ENCODE measurements at places on chromosomes 4 and X.

DNA sequence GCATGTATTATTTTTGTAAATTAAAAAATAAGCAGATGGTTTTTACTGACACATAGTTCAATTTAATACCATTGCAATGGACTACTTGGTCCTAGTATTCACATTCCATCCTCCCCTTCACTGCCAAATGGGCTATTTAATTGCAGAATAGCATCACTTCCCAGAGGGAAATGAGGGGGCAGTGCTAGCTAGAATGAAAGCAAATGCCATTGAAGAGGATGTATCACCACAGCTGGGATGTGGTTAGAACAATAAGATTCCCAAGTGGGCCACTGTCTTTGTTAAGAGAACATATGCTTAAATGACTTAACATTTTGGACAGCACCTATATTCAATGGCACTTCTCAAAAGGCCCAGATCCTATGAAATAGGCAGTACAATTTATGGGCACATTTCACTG is 224.7 kb downstream of the RBMX2 start:
- DNase-seq, result no peak

GRCh38 chr4:65580551-65580950 is 89.7 kb downstream of the EPHA5 start:
- no peak for DNase-seq

DNA sequence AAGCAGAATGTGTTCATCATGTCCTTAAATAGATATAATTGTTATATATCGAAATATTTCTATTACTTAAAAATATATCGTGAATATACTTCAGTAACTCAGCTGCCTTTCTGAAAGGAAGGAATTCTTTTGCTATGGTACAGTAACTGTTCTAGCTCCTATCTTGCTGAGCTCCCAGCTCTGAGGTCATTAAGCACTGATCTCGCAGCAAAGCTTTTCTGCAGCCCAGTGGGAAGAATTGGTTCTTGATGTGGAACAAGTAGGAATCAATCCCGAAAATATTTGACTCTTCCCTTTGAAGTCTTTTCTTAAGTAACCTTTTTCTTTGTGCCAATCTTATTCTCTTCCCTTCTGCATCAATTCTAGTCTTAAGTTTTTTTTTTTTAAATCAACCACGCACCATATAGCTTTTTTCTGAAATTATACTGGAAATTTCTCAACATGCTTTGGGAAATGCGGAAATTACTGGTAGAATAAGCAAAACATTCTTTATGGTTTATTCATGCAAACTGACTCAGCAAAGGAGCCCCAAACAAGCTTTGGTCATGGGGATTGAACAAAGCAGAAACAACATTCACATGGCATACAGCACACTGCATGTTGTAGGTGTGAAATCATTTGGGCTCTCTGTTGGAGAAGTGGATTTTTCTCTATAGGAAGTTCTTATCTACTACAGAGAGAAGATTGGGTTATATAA is 428.9 kb upstream of the GNPDA2 start:
- DNase-seq, result no peak

- no peak for DNase-seq
Measured at GRCh38 chr4:147570616-147571015, 46.6 kb upstream of the TMEM184C start.

DNA sequence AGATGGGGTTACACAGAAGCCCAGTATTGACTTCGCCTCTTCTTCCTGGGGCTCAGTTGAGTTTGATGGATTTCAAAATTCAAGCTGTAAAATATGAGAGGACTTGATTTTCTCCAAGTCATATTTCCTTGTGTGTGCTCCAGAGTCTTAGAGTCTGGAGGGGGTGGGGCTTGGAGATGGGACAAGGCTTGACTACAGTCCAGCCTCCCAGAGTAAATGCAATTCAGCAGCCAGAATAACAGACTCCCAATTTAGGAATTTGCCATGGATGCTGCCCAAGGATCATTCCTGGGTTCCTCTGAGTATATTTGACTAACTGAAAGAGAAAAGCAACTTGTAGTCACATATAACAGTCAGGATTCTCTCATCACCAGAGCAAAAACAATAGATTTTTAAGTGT is 53.7 kb upstream of the RBPJ start:
- no peak for DNase-seq

DNA sequence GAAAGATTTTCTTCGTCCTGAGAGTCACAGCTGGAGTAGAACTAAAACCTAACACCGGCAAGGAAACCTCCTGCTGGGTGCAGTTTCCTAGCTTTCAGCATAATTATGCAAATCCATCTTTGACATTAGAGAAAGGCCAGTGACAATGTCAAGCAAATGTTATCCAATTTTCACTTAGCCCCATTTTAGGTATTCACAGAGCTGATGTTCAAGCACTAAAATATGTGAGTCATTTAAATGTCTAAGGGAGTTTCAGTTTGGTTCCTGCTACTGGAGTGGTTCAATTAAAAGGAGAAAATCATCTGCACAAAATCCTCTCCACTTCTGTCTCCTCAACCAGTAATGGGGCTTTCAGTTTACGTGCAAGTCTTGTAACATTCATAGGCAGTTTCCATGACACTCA is 37.1 kb upstream of the AMOT start:
- DNase-seq, result no peak

- DNase-seq, result peak; percentile 19
Measured at GRCh38 chr4:78737035-78737434, 39.1 kb upstream of the BMP2K start.

- DNase-seq, result no peak
Measured at GRCh38 chrX:131801066-131801465, 222.0 kb upstream of the STK26 start.

Data from NB4 (cell line).